Adipose tissue (tissue), 3 donors: ENCODE measurements at places on chromosomes 4 and X. TPM values are rescaled to one million over a fixed set of nuclear protein-coding genes. Genes with fewer than 3 reads are reported as not detected.

GPRIN3 gene
- polyA plus RNA-seq, result 0.88 TPM

SERTM2 gene
- not detected for polyA plus RNA-seq

STOX2 gene
- 2.6 TPM for polyA plus RNA-seq

HTN1 gene
- polyA plus RNA-seq, result not detected

SMARCAD1 gene
- polyA plus RNA-seq, result 7.4 TPM

ARX gene
- polyA plus RNA-seq, result 0.48 TPM

KDM5C gene
- 41.4 TPM for polyA plus RNA-seq

PPP1R2C gene
- not detected for polyA plus RNA-seq

TKTL2 gene
- not detected for polyA plus RNA-seq

DGAT2L6 gene
- not detected for polyA plus RNA-seq

GPR50 gene
- polyA plus RNA-seq, result not detected

SLITRK2 gene
- 0.11 TPM for polyA plus RNA-seq
